CD4-positive, alpha-beta T cell treated with Interferon alpha-2 for 1 hour (primary cell): ENCODE measurements at places on chromosomes 13 and 19.

- no peak for DNase-seq
These were observed 7.7 kb upstream of the WDR18 start for GRCh38 chr19:976476-976875.

DNA sequence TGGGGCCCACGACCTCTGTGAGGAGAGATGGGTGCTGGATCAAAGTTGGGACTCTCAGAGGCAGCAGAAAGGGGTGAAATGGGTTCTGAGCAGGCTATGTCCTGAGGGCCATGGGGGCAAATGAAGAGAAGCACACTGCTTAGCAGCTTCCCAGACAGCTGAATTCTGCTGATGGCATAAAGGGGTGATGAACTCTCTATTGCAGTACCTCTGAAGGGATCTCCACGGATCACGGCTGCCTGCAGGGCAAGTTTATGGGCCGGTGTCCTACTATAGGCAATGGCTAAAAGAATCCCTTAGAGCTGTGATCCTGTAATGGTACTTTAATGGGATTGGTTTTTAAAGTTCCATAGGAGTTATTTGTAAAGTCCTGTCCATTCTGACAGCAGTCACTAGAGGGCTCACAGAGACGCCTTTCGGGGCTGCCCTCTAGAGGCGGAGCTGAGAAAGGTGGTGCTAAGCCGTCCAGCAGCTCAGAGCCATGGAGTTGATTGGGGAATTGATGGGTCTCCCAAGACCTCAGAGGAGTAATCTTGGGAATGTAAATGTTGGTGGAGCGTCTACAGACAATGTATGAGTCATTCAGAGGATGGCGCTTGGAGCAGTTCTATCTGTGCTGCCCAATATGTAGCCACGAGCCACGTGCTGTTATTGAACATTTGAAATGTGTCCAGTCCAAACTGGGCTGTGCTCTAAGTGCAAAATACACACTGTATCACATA is 287.3 kb downstream of the COG6 start:
- DNase-seq = peak; percentile 77

- DNase-seq = no peak
These were observed 22.4 kb upstream of the PLAUR start for GRCh38 chr19:43692385-43692784.

DNA sequence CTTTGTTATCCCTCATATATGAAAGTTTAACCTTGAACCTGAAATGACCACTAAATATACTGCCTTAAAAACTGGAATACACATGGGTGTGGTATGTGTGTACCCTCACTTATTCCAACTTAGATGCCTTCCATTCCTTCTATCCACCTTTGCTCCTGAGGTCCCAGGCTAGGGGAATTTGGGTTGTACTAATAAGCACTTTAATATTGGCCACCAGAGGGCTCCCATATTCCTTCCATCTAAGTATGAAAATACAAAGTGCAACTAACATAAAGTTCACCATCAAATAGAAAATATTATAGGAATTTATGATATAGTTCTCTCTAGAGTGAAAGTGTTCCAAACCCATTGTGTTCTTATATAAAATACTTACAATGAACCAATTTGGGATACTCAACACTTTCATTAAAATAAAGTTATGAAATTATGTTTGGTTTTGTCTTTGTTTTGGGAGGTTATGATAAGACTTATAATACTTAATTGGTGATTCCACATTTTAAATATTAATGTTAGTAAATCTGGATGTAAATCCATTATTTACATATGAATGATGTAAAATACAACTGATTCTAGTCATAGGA is 62.3 kb downstream of the ITGBL1 start:
- DNase-seq = peak; percentile 56

DNA sequence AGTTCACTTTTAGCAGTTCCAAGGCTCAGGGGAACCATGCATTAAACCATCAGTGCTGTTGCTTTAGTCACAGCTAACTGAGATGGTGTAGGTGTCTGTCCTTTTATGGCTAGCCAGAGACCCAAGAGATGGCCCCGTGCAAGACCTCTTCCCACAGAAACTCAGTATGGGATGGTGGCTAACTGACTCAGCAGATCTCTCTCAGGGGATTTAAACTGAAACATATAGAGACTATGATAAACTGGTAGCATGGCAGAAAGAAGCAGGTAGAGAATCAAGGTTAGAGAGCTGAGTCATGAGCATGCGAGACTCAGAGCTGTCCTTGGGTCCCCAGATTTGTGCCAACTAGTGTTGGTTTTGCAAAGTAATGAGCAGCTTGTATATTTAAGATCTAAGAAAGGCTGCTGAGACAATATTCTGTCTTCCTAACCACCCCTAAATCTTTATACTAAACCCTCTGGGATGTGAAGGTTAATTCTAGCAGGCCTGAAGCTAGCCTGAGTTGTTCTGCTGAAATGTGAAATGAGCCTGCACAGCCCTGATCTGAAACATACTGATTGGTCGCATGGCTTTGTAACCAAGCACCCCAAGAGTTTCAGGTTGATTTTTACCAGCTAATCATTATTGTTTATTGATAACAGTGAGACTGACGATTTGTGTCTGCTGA is 6.5 kb upstream of the SCEL start:
- no peak for DNase-seq

- peak; percentile 84 for DNase-seq
These were observed 1.5 kb upstream of the MYO1F start for GRCh38 chr19:8578642-8579265.

DNA sequence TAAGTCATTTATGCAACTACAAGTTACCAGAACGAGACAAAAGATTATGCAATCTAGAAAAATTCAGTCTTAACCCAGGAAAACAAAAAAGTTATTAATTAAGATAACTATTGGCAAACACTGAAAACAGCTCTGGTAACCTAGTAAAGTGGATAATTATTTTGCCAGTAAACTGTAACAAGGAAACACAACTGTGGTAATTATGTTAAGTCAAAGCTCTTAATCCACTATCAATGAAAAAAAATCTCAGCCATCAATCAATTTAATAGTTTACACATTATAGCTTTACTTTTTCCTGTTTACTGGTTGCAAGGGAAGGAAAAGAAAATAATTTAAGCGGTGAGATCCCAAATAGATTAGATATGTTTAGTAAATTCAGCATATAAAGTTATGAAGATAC is 11.2 kb downstream of the EXOSC8 start:
- DNase-seq = no peak
